ENCODE measurements at places on chromosomes 2 and 18.

GRCh38 chr2:229582151-229582550 is 132.2 kb downstream of the DNER start:
- DNase-seq, result no peak

- no peak for DNase-seq
Measured at GRCh38 chr2:70944111-70944690, 8.5 kb downstream of the ATP6V1B1 start.

DNA sequence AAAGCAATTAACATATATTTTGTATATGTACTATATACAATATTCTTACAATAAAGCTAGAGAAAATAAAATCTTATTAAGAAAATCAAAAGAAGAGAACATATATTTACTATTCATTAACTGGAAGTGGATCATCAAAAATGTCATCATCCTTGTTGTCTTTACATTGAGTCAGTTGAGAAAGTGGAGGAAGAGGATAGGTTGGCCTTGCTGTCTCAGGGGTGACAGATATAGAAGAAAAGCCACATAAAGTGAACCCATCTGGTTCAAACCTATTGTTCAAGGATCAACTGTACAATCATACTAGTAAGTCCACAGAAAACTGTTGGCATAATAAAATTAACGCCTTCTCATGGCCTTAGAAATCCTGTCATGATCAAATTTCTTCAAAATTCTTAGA is 26.6 kb downstream of the SESTD1 start:
- DNase-seq, result no peak

GRCh38 chr18:21735452-21736015 is 5.1 kb upstream of the MIB1 start:
- peak; percentile 9 for DNase-seq

GRCh38 chr18:22556222-22557167 is 138.8 kb upstream of the CTAGE1 start:
- no peak for DNase-seq

DNA sequence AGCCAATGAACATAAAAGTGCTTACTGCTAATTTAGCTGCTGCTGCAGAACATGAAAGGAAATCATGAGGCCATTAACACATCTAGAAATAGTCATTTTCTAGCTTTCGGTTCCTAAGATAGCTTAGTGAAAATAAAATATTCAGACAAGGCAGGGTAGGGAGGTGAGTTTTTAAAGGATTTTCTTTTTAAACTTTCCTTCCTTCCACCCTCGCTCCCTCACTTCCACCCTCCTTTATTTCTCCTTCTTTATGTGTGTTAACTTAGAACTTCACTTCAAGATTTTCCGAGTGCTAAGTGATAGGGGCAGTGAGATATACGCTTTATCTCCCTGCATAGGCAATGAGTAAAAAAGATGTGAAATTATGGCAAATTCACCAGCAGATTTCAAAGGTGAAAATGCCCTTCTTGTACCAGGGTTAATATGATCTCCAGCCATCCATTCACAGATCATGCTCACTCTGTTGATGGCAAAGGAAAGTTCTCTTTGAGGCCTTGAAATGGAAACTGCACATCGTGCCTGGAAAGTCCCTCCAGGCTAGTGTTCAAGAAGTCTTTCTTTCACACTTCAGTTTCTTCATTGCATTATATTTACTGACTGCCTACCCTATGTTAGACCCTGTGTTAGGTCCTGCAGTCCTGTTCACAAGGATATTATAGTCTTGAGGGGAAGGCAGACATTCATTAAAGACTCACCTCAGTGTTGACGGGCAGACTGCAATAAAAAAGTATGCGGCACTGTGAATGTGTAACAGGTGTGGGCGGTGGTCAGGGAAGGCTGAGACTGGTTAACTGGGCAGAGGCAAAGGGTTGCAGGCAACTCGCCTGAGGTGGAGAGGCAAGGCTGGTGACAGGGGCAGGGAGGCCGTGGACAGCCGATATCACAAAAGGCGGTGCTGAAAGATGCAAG is 200.8 kb downstream of the PLCL1 start:
- no peak for DNase-seq

DNA sequence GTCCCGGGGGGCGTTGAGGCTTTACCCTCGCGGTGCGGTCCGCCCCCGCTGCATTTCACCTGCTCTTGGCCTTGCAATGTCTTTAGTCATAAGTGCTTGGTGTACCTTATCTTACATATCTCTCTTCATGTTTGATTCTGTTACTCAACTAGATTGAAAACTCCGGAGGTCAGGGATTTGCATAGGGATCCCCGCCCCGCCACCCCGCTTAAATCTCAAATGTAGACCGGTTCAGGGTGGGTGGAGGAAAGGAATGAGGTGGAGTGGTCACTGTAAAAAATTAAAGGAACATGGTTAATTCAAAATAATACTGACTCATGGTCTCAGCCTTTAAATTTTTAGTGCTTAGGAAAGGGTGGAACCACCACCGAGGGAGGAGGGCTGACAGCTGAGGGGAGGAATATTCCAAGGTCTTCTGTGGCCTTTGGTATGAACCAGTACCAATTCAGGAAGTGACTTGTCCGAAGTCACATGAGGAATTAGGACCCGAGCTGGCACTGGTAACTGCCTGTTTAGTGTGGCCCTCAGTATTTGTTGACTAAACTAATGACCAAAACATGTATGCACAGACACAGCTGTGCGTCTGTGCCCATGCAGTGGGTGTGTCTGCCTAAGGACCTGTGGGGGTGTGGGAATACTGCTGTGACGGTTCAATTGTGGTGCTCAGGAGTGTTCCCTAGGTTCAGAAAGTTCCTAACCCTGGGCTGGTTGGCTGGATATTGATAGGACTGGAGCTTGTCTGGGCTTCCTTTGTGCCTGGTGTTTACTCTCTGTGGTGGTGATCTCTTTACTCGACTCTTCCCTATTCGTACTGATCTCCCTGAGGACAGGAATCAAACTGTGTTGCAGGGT is 1.0 kb downstream of the PLEKHB2 start:
- DNase-seq, result no peak

- DNase-seq, result no peak
Measured at GRCh38 chr2:205655779-205656456, 26.4 kb upstream of the NRP2 start.

DNA sequence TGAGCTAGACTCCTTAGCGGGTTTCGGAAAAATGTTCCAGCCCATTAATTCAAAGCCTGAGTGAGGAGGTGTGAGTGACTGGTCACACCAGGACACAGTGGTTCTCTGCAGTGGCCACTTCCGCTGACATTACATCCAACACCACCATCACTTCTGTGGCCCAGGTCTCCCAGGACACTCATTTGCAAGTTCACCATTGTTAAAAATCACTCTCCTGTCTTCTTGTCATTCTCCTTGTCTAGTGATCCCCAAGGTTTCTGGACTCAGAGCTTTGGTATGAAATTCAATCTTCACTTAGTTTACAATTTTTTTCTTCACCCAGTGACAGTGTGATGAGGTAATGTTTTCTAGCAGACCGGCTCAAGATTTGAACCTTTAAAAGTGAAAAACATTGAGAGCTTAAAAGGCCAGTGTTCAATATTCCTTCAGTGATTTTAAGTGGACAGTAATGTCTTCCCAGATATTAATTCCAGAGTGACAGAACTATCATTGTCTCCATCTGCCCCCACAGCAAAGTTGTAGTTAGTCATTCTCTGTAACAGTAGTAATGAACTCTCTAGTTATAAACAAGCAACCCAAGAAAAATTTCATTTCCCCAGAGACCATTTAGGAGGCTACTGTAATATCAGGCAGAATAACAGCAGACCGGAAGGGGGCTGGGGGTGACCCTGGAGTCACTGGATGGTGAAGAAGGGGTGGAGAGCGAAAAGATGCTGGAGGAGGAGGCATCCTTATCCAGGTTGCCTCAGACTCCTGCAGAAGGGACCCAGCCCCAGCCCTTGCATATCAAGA is 164.9 kb downstream of the GFPT1 start:
- DNase-seq, result no peak

DNA sequence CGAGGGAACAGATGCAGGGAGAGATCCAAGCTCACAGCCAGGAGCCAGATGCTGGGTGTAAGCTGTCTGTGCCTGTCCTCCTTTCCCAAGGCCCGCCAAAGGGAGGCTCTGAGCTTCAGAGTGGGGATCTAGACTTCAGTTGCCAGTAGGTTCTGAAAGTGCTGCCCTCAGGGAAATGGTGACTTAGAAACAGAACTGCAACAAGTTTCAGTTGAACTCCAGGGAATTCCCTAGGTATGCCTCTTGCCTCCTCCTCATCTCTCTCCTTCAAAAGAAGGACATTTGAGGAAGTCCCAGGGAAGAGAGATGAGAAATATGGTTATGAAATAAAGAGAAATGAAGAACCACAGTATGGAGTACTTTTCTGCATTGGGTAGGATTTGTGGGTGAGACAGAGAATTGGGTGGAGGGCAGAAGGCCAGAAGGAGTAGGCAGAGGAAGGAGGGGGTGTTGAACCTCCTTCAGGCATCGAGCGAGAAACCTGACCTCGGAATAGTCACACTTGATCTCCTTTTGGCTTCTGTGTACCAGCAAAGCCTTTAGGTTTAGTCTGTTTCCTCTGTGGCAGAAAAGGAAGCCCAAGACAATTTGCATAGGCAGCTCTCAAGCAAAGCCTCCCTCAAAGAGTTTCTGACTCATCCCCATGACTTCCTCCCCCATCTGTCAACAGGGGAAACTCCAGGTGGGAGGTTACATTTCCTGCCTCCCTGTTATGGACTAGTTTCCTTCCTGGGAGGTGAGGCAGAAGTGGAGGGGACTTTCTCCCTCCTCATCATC is 45.7 kb downstream of the QPCT start:
- DNase-seq, result peak; percentile 34

All from stimulated activated CD4-positive, alpha-beta T cell treated with anti-CD3 and anti-CD28 coated beads, Interleukin-15, amount 100 ng/mL, for 1 hour (primary cell).